ENCODE measurements at places on chromosomes 1 and 21.

- no peak for DNase-seq
These were observed 1.5 kb upstream of the UQCRHL start for GRCh38 chr1:15808955-15809354.

DNA sequence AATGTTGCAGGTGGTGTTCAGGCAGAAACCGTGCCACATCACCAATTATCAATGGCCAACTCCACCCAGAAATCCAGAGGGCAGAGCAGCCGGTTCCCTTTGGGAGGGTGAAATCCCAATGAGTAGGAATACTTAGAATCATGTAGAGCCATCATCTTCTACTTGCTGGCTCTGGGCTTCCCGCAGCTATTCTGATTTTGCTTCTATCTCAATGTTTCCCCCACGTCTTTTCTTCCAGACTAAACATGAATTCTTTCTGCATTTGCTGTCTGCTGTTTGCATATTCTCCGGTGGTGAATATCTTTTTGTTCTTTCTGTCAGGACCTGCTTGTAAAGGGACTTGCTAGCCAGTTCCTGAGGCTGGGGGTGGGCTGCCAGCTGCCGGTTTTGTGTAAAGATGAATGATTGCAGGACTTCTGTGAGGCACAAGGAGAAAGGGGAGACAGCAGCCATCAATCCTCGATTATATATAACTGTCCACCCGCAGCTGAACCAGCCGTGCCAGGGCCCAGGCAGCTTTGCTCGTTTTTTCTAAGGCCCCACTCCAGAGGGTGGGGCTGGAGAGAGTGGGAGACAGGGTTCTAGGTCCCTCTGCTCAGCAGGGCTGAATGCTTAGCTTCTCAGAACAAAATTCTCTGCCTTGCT, 33.2 kb downstream of the PRAMEF20 start:
- no peak for DNase-seq

- DNase-seq, result no peak
These were observed 124.3 kb upstream of the PDE4B start for GRCh38 chr1:65668368-65668767.

- no peak for DNase-seq
These were observed 3.8 kb downstream of the WNT4 start for GRCh38 chr1:22139066-22139594.

DNA sequence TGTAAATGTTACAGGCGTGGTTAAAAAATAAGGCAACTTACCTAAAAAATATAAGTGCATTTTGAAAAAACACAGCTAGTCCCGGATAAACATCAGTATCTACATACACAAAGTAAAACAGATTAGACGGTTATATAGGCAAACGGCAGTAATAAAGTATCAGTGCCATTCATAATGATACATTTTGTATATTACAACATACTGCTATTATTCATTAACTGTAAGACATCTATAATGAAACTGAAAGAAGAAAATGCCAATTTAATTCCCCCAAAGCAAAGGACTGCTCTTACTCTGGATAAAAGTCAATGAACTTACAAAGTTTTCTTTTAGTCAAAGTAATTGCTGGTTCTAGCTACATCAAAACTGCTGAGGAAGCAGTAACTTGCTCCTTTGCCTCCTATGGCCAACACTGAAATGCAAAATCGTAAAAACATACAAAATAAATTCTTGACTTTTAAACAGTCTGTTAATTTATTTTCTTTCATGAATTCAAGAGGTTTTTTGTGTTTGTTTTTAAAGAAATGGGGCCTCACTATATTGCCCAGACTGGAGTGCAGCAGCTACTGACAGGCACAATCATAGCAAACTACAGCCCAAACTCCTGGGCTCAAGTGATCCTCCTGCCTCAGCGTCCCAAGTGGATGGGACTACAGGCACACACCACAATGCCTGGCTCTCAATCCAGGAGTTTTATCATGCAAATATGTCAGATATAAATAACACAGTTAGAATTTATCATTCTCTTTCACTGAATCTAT, 23.9 kb downstream of the TMEM50B start:
- no peak for DNase-seq

- DNase-seq, result no peak
These were observed 61.0 kb downstream of the MATN1 start for GRCh38 chr1:30662291-30662840.

GRCh38 chr1:94103608-94104007, 17.3 kb downstream of the ABCA4 start:
- no peak for DNase-seq

DNA sequence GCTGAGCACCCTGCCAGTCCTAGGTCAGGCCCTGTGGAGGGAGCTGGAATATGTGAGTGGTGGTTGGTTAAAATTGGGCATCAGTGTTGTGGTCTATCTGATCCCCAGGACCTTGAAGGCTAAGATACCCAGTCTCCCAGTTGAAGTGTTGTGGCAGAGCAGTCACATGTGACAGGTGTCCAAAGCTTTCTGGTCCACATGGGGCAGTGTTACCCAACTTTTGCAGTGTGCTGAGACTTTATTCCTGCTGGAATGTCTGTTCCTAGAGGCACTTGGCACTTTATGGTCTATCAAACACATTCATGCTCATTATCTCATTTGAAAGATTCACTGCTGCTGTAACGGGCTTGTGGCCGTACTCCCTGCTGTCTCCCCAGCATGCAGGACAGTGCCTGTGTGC, 21.0 kb upstream of the LORICRIN start:
- no peak for DNase-seq

- no peak for DNase-seq
These were observed 908 bp downstream of the DDI2 start for GRCh38 chr1:15618077-15618654.

- DNase-seq, result no peak
These were observed 63.6 kb downstream of the MYOM3 start for GRCh38 chr1:24048205-24048869.

- no peak for DNase-seq
These were observed 147.3 kb downstream of the TIAM1 start for GRCh38 chr21:31196724-31197123.

GRCh38 chr1:202107801-202108731, 14.7 kb upstream of the GPR37L1 start:
- DNase-seq, result no peak

- DNase-seq, result no peak
These were observed 27.4 kb upstream of the HPDL start for GRCh38 chr1:45299296-45299695.

GRCh38 chr1:42130061-42130660, 23.0 kb upstream of the GUCA2B start:
- no peak for DNase-seq

- no peak for DNase-seq
These were observed 3.1 kb upstream of the EFNA3 start for GRCh38 chr1:155075535-155075934.

DNA sequence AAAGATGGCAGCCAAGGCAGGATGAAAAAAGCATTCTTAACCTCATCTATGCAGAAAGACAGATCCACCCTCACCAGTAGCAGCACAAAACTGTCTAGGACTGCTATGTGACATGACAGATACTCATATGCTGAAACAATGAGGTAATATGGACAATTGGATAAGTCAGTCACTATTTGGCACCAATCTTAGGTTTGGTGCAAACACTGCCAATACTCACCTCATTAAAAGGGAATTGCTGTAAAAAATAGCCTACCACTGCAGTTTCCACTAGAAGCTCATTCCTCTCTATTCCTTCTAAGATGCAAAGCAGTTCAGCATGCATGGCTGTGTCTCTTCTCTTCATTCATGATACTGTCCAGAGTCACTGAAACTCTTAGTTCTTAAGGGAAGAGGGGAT, 91.7 kb downstream of the TBX15 start:
- DNase-seq, result no peak

GRCh38 chr1:182795563-182796228, 6.1 kb downstream of the NPL start:
- DNase-seq, result no peak

GRCh38 chr1:68516066-68516465, 19.2 kb upstream of the DEPDC1 start:
- DNase-seq, result no peak

- DNase-seq, result no peak
These were observed 76.6 kb downstream of the RNF220 start for GRCh38 chr1:44481701-44482100.

DNA sequence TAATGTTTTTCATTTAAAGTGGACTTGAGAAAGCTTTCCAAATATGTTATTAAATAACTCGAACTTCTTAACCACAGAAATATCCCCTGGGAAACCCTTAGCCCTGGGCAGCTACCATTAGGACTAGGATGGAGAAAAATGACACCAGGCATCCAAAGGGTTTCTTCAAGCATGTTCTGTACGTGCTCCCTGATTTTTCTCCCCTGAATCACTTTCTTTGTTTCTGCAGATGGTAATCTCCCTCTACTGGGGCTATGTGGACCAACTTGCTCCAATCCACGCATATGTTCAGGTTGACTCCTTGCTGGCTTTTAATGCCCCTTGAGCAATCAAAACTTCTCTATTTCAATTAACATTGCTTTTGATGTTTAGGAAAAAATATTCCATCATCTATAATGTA, 312.7 kb upstream of the C1orf87 start:
- DNase-seq, result no peak

DNA sequence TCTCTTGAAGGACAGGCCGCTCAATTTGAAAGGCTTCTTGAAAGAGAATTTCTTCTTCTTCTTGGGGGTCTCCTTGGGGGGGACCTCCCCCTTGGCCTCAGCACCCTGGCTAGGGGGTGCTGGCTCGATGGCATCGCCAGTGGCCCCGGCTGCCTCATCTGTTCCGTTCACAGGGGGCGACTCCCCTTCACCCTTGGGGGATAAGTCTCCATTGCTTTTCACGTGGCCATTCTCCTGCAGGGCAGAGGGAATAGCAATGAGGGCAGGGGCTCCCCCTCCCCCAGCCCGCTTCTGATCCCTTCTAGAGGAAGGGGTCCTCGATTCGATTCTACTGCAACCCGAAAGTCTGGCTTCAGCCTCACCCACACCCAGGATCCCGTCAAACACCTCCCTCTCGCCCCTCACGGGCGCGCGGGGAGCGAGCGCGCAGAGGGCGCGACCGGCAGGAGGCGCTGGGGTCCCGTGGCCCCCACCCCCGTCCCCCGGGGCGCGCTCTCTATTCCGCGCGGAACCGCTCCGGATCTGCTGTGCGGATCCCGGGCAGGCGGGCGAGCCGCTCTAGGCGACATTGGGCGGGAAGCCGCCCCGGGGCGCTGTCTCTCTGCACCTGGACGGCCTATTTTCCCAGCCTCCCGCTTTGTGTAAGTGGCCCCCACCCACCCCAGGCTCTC, 1.0 kb downstream of the MARCKSL1 start:
- peak; percentile 63 for DNase-seq

- DNase-seq, result no peak
These were observed 32.3 kb downstream of the ACBD6 start for GRCh38 chr1:180470031-180470430.

GRCh38 chr1:92410706-92411105, 76.0 kb downstream of the GFI1 start:
- DNase-seq, result peak; percentile 29

GRCh38 chr1:164617377-164618201, 58.6 kb downstream of the PBX1 start:
- no peak for DNase-seq

DNA sequence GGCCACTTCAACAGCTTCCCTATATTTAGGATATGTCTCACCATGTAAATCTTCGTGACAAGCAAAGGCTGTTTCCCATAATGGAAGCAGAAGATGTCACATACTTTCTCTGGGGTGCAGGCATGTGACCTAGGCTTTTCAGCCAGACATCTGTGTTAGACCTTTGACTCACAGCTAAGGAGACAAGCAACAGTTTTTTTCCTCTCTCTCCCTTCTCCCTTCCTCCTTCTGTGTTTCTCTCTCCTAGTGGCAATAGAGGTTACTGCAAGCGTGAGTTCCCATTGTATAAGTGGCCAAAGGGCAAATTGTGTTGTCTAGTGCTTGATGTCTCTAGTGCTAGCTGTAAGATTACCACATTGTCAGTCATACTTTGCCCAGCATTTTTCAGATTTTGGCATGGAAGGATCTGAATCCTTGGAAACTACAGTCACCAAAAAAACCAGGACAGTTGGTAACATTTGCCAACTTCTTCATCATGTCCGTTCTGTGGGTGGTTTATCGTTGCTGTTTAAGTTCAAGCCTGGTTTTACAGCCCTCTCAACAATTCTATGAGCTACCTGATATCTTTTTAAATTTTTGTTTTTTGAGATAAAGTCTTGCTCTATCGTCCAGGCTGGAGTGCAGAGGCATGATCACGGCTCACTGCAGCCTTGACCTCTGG, 44.4 kb upstream of the RABGAP1L start:
- peak; percentile 21 for DNase-seq

DNA sequence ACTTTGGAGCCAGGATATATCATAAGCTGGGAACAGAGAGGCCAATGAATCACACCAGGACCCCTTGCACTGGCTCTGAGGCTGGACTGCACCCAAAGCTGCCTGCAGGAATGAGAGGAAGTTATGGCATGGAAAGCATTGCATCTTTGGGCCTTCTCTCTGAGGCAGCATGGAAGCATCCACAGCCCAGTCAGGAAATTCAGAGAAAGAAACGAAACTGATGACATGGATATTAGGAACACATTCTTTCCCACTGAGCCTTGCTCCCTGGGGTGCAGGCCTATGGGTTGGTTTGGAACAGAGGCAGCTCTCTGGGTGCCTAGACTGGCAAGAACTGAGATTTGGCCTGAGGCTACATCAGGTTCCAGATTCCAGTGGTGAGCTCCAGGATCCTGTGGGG, 98.6 kb downstream of the NGF start:
- no peak for DNase-seq

- DNase-seq, result no peak
These were observed 9.9 kb upstream of the COG2 start for GRCh38 chr1:230632273-230632873.

DNA sequence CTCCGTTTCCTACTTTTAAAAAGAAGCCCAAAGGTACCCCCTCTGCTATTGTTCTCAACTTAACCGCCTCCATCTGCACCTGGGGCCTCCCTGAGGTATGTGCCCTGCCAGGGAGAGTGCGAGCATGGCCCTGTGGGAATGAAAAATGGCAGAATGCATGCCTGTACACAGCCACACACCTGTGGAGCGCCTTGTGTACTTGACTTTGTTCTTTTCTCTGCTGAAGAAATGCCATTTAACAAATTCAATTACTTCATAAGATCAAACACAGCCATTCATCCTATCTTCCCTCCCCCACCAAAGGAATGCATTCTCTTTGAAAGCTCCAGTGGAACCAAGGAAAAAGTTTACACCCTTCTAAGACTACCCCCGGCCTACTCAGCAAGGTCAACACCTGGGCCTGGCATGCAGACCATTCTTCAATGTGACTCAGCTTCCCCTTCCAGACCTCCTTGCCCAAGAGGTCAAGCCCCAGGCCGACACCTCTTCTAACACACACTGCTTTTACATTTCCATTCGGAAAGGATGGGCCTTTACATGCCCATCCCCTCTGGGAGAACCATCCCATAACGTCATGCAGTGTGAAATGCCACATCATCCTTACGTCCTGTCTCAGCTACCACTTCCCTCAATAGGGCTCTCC, 123.7 kb downstream of the SMYD2 start:
- DNase-seq, result no peak

DNA sequence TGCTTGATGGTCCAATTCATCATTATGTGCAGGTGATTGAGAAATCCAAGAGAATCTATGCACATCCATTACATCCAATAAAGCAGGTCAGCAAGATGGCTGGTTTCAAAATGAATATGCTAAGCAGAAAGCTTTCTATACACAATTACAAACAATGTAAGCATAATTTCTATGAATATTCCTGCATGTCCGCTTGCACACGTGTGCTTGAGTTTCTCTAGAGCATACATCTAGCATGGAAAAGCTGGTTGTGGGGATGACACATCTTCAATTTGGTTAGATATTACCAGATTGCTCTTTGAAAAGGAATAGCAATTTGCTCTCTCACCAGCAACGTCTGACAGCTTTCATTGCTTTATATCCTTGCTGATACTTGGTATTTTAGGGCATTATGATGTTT, 160.4 kb upstream of the HMGB4 start:
- no peak for DNase-seq

- DNase-seq, result peak; percentile 34
These were observed 345 bp downstream of the SLX9 start for GRCh38 chr21:44940116-44940631.

All from stimulated activated CD4-positive, alpha-beta T cell treated with anti-CD3 and anti-CD28 coated beads, Interleukin-2, amount 100 ng/mL, for 24 hours (primary cell).